Stimulated activated naive CD4-positive, alpha-beta T cell treated with Interleukin-2 at 50 U/mL for 16 hours (primary cell): ENCODE measurements at places on chromosomes 6 and 20.

DNA sequence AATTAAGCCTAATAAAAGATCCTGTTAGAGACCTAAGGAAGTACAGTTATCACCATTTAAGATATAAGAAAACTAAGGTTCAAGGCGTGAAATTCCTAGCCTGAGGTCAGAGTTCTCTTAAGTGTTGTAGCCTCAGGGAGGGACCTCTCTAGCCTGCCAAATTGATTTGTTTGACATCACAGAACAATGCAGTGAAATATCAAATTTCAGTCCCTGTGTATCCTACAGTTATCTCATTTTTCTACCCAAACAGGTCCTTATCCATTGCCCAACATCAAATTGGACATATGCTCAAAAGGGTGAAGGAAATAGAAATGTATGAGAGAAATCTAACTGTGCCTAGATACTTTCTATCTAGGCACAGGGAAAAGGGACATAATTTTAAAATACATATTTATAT, 63.0 kb downstream of the NCOA7 start:
- DNase-seq: no peak

DNA sequence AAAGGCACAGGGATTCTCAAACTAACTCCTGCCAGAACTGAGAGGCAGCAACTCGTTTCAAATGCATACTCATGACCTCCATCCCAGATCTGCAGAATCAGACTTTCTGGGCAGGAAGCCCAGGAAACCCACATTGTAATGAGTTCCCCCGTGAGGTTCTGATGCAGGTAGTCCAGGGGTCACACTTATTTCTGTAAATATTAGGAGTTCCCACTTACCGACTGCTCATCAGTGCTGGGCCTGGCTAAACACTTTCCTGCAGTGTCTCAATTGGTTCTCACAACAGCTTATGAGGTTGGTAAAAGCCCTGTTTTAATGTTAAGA, 11.6 kb downstream of the DUSP15 start:
- DNase-seq: no peak

- no peak for DNase-seq
Measured at GRCh38 chr6:32655203-32655710, 11.2 kb downstream of the HLA-DQB1 start.

- no peak for DNase-seq
Measured at GRCh38 chr6:34436803-34437643, 11.2 kb upstream of the RPS10 start.

- DNase-seq: no peak
Measured at GRCh38 chr6:105509506-105510331, 106.8 kb upstream of the PREP start.

DNA sequence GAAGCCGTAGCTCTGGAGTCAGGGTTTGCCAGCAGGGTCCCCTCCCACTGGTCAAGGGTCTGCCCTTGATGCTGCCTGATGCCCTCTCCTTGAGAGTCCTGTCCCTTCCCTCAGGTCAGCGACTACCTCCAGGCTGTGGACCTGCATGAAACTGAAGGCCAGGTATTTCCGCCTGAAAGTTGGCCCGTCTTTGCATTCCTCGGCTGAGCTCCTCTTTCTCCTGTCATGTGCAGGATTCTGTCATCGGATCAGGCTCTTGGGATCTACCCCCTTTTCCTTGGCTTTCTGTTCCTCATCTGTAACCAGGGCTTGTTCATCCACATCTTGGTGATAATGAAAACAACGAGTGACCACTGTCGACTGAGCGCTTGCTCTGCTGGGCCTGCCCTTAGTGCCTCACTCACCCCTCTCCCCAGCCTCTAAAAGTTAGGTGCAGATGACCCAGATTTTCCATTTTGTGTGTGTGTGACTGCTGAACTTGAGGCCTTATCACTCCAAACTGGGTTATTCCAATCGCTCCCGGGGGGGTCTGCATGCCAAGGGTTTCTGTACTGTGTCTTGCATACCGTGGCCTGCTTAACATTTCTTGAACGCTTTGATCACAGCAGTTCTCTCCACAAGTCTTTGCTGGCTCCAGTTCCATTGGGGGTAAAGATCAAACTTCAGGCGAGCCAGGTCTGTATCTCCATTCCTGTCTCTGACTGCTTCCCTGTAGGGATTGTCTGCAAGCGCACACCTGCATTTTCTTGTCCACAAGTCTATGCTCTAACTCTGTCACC, 81.6 kb downstream of the DTD1 start:
- no peak for DNase-seq

DNA sequence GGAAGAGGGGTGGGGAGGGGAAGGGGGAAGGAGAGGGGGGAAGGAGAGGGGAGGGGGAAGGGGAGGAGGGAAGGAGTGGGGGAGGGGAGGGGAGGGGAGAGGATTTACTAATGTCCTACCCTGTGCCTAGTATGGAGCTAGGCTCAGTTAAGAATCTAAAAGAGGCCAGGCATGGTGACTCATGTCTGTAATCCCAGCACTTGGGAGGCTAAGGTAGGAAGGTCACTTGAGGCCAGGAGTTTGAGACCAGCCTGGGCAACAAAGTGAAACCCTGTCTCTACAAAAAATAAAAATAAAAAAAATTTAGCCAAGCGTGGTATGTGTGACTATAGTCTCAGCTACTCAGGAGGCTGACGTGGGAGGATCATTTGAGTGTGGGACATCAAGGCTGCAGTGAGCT, 13.0 kb downstream of the UBE2J1 start:
- no peak for DNase-seq

DNA sequence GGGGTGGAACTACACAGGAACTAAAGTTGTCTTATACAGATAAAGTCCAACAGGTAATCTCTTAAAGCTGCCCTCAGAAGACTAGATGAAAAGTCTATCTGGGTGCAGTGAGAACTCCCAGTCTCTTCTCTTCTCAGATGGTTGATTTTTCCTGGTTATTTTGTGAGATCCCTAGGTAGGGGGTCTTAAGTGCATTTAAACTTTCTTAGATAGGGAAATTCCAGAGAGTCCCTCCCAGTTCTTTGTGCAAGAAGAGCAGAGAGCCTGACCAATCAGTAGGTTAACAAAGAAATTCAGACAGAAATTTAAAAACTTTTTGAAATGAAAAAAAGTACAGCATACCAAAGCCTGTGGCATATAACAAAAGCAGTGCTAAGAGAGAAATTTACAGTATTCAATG, 2.0 kb upstream of the GABRR2 start:
- no peak for DNase-seq

DNA sequence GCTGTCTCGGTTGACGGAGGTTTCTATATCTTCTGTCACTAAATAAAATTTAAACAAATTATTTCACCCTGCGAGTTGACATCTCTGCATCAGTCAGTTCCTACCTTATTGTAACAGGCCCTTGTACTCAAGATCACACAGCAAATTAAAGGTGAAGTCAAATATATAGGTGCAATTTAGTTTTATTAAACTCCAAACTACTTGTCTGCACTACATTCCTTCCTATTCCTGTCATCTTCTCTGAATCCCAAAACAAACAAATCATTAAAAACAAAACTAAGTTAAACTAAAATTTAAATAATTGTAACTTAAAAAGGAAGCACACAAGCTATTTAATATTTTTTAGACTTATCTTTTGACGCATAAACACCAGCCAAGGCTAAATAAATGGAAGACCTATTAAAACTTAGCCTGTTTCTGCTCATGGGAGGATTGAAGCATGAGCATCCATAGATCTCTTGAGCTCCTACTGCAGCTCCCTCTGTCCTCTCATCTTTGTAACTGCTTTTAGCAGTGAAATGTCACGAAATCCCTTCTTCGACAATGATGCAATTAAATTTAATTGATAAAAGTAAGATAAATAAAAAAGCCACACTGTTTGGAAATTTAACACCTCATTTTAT, 1152.3 kb upstream of the GJE1 start:
- DNase-seq: no peak

GRCh38 chr20:6576726-6577125, 190.8 kb upstream of the BMP2 start:
- DNase-seq: no peak

GRCh38 chr6:2231438-2231837, 14.0 kb downstream of the GMDS start:
- no peak for DNase-seq

GRCh38 chr6:127162836-127163235, 44.4 kb downstream of the RSPO3 start:
- no peak for DNase-seq

- DNase-seq: no peak
Measured at GRCh38 chr20:20219016-20219415, 148.9 kb upstream of the INSM1 start.

DNA sequence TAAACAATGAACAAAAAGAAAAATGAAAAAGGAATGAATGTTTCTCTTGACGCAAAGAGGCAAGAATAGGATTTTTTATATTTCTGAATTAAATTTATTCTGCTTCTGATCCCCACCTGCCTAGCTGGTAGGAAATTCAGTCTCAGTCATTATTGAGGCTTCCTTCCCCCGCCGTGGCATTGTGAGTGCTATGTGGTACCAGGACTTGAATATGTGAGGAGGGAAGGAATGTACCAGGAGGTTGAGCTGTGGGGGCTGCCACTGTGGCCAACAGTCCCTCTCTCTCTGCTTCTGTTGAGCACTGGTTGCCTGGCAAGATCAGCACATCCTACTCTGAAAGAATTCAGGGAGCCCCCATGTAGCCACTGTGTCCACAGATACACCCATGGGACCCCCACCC, 368.1 kb upstream of the JARID2 start:
- no peak for DNase-seq

GRCh38 chr20:12925210-12925755, 83.5 kb upstream of the SPTLC3 start:
- DNase-seq: no peak

DNA sequence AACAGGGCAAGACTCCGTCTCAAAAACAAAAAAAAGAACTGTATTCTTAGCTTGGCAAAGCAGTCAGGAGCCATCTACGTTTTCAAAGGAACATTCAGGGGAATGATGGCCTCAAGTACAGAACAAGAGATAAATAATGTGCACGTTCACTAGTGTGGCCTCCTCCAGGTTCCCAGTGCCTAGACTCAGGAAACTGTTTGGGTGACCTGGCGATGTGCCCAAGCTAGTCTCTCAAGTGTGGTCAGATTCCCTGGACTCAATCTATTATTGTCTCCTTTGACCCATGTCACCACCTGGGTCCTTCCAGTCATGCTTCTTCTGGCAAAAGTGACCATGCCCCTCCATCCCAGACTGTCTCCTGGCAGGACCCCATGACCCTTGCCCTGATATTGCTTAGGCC, 23.7 kb downstream of the TRAF3IP2 start:
- no peak for DNase-seq

DNA sequence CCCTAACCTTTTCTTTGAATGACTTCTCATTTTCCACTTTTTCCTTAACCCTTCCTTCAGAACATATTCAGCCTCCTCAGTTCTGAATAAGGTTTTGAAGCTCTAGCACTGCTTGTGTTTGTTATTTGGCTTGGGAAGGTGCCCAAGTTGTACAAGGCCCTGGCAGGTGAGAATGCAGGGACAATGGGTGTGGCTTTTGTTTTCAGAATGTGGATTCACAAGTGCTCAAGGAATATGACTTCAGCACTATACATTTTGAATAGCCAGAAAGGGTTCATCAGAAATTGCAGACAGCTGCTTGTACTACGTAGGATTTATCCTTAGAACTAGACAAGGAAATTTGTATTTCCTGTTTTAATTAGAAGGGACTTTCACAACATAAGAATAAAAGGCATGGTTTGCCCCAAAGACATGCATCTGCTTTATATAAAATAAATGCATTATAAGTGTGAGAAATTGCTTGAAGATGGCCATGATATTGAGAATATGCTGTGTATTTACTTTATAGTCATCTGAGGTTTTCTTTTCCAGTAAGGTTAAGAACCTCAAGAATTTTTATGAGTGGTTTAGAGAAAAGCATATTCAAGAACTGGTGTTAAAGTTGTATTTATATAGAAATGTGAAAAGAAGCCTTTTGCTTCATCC, 29.3 kb upstream of the PRDM1 start:
- no peak for DNase-seq

DNA sequence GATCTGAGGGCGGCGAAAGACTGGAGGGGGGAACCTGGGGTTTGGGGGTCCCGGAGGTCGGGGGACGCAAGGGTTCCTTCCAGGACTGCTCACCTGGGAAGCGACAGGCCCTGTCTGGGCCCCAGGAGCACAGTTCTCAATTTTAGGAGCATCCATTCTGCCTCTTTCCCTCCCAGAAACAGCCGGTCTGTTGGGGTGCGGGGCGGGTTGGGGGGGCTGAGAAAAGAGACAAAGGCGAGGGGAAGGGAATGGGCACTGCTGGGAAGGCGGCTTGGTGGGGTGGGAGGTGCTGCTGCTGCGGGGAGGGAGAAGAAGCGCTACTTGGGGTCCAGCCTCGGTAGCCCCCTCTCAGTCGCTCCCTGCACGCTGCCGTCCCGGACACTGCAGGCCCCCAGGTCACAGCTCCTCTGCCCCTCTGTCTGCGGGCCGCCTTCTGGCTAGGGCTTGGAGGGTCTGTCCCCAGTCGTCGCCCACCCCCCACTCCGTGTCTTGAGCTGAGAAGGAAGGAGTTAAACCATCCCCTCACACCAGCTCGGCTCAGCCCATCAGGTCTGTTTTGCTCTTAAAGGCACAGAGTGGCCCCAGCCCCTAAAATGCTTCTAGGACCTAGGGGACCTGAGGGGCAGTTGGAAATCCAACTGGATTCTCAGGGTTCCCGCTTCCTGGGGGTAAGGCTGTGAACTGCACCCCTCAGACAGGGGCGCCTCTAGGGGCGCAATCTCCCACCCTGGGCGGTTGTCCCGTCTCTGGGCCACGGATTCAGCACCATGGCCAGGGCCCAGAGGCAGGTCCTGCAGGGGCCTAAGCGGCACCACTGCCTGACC, 690 bp downstream of the GDAP1L1 start:
- DNase-seq: no peak

DNA sequence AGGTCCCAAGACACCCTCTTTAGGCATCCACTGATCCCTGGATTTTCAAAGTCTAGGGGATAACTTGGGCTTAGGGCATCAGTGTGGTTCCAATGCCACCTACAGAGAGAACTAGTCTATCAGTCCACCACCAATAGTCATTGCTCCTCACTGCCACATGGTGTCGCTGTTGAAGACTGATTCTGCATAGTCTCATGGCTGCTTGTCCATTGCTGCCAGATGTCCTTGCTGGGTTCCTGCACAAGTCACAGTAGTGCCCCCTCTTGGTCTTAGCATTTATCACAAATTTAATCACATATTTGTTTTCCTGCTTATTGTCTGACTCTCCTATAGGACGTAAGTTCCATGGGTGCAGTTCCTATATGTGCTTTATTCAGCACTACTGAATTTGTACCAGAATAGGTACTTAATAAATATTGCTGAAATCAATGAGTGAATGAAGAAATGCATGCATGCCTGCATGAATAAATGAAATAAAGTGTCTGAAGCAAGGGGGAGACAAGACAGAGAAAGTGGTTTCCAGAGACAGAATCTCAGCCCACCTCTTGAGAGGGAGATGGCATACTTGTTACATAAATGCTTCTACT, 45.9 kb upstream of the RALY start:
- no peak for DNase-seq

- DNase-seq: no peak
Measured at GRCh38 chr6:13296536-13296997, 31.8 kb downstream of the TBC1D7 start.

- no peak for DNase-seq
Measured at GRCh38 chr20:14877301-14878028, 540.1 kb upstream of the FLRT3 start.

- no peak for DNase-seq
Measured at GRCh38 chr20:21234806-21235483, 68.2 kb upstream of the XRN2 start.
